ENCODE measurements at places on chromosomes 3 and 15.

GRCh38 chr3:83248454-83248853, 1487.0 kb upstream of the GBE1 start:
- no peak for DNase-seq

DNA sequence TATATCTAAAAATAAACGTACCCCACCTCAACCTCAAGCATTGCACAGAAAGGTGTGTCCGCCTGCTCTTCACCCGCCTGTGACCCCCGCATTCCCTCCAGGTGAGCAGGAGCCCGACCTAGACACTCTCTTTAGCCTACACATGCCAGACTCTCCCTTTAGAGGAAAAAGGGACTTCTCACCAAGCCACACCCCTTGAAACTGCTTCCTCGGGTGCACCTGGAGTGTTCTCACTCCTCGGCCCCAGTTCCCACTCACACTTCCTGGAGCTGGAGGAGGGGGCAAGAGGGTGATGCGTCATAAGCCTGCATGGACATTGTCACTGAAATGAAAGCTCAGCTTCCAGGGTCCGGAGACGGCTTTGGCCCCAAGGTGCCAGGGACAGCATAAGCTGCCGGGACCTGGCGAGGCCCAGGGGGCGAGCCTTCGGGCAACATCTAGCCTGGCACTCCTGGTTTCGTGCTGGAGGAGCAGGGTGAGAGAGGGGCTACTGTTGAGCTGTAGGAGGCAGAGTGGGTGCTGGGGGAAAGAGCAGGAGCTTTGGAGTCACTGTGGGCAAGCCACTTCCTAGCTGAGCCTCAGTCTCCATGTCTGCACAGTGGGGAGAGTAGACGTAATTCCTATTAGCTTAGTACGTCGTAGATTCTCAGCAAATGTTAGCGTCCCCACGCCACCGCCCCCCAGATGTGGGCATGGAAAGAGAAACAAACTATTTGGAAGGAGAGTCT, 9.8 kb upstream of the MUC4 start:
- no peak for DNase-seq

DNA sequence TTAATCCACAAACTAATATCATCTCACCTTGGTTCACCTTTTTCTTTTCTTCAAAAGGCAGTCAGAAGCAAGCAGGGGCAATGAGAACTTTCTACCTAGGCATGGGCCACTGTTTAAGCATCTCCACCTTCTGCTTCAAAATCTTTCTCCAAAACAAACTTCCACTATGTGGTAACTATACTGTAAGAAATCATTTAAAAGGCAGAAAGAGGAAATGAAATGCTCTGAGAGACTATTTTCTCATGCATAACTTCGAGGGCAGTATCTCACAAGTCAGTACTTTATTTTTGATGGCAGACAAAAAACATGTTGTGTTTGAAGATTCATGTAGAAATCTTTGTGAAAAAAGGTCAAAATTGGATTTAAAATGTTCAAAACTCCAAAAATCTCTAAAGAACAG, 419.7 kb downstream of the ZBTB20 start:
- no peak for DNase-seq

- peak; percentile 81 for DNase-seq
These were observed 10.0 kb downstream of the CMTM7 start for GRCh38 chr3:32401556-32402081.

DNA sequence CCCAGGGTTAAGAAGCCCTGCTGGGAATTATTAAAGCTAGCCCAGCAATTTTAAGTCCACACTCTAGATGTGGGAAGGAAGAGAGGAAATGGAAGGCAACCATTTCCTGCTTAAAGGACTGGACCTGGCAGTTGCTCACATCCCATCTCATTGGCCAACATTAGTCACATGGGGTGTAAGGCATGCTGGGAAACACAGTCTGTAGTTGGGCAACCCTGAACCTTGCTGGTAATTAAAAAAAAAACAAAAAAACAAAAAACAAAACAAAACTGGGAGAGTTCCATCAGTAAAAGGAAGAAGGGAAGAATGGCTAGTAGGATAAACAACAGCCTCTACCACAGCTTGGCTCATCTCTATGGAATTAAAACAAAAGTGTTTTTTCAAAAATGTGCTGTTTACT, 136.0 kb downstream of the VGLL4 start:
- no peak for DNase-seq

GRCh38 chr3:36786921-36787890, 22.9 kb upstream of the DCLK3 start:
- no peak for DNase-seq

DNA sequence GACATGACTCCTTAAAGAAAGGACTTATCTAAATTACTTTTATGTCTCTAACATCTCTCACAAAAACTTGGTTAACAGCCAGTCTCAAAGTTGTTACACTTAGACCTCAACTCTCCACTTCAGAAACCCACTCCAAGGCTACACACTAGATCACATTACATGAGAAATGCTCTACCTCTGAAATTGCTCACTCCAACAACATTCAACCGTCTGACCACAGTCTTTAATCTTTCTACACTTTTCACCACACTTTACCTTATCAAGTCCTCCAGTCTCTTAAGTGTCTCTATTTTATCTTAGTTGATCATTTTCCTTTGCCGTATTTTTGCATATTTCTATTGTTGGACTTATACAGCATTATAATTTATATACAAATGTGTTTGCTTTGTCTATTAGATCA, 5.8 kb downstream of the SLC12A6 start:
- peak; percentile 19 for DNase-seq

- DNase-seq, result no peak
These were observed 272.0 kb downstream of the RORA start for GRCh38 chr15:60957111-60957510.

GRCh38 chr15:63499175-63499549, 5.2 kb upstream of the USP3 start:
- no peak for DNase-seq

- DNase-seq, result no peak
These were observed 97.3 kb downstream of the EPHB1 start for GRCh38 chr3:134892326-134892725.

DNA sequence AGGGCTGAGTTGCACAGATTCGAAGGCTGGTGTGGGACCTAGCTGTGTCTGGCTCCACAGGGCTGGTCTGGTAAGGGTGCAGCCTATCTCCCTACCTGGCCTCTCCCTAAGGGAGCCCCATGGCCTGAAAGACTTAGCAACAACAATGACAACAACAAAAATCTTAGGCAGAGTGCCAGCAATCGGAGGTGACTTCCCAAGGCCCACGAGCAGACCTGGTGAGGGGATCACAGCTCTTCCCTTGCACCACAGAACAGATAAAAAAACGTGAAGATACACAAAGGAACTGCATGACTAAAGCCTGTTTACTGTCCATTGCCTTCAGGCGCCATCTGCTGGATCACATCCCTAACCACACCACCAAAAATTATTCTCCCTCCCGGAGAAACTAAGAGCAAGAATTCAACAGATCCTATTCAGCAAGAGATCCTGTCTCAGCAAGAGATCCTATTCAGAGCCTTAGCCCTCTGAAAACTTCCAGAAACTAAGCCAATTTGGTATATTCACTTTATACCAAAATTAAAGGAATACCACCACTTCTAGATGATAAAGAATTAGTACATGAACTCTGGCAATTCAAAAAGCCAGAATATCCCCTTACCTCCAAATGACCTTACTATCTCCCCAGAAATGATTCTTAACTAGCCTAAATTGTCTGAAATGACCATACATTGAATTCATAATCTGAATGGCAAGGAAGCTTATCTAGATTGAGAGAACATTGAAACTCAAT, 24.1 kb upstream of the OR5K4 start:
- peak; percentile 43 for DNase-seq

DNA sequence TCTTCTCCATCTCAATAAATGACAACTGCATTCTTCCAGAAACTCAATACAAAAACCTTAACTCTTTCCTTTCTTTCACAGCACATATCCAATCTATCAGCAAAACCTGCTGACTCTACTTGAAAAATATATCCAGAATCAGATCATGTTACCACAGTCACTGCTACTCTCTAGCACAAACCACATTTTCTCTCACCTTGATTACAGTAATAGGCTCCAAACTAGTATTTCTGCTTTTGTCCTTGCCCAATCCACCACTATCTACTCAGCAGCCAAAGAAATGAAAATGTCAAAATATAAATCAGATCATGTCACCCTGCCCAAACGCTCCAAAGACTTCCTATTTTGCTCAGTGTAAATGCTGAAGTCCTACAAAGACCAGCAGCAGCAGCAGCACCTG, 15.2 kb downstream of the TMCC1 start:
- DNase-seq, result no peak

GRCh38 chr3:154690413-154690812, 260.4 kb upstream of the GPR149 start:
- no peak for DNase-seq

DNA sequence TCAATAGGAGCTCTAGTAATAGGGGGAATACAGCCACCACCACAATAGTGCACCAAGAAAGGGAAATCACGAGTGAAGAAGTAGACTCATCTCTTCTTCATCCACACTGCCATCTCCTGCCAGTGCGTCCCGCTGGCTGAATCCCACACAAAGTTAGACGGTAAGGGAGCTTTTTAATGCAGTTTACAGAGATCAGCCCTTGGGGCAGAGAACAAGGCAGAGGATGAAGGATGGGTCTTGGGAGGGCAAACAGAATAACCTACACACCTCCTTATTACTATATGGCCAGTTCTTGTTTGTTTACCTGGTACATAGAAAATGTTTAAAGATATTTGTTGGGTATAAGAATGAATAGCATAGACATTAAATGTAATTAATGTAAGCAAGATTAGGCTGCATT, 11.0 kb upstream of the DPH6 start:
- DNase-seq, result no peak

- peak; percentile 22 for DNase-seq
These were observed 133.7 kb upstream of the BCL6 start for GRCh38 chr3:187878772-187879518.

- no peak for DNase-seq
These were observed 69.3 kb downstream of the CHST2 start for GRCh38 chr3:143188881-143189280.

DNA sequence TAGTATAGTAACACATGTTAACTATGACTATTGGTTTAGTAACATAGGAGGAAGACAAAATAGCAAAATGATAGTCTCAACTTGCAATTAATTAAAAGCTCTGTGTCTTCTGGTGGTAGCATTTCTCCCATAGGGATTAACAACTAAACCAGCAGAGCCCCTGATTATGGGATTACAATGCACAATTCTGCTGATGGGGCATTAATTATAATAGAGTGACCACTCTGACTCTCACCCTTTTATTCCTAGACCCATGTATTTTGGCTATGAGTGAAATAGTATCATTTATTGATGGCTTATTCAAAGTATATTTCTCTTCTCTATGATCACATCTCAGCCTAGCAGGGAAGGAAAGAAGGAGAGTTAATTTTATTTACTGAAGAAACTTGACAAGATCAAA, 17.5 kb upstream of the GOLGA8B start:
- DNase-seq, result no peak

DNA sequence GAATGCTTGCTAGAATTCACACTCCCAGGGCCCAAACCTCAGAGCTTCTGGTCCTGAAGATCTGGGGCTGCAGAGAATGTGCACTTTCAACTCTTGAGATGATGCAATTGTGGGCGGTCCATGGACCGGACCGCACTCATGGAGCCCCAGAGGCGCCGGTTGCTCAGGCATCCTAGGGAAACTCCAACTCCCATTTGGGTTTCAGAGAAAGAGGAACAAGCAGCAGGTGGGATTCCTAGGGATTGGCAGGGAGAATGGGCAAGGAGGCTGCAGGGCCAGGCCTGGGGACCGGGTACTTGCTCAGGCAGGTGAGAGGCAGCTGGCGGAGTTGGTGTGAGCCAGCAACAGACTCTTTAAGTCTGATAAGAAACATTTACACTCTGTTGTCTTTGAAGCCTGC, 3.5 kb downstream of the NOX5 start:
- DNase-seq, result no peak

GRCh38 chr15:48426941-48427340, 95.7 kb downstream of the DUT start:
- DNase-seq, result no peak

DNA sequence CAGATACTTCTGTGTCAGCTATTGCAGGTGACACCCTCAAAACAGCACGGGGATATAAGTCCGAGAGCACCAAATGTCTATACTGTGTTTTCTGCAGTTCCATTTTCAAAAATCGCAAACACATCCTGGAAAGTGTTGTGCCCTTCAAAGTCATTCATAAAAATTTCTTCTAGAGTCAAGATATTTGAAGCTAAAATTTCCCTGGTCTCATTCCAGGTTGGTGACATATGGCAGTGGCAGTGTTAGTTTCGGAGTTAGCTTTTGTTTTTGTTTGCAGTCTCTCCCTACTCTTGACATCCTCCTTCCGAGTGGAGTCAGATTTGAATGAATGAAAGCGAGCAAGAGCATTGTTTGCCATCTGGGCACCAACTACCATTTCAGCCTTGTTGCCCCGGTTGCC, 3.2 kb upstream of the FSIP1 start:
- no peak for DNase-seq

DNA sequence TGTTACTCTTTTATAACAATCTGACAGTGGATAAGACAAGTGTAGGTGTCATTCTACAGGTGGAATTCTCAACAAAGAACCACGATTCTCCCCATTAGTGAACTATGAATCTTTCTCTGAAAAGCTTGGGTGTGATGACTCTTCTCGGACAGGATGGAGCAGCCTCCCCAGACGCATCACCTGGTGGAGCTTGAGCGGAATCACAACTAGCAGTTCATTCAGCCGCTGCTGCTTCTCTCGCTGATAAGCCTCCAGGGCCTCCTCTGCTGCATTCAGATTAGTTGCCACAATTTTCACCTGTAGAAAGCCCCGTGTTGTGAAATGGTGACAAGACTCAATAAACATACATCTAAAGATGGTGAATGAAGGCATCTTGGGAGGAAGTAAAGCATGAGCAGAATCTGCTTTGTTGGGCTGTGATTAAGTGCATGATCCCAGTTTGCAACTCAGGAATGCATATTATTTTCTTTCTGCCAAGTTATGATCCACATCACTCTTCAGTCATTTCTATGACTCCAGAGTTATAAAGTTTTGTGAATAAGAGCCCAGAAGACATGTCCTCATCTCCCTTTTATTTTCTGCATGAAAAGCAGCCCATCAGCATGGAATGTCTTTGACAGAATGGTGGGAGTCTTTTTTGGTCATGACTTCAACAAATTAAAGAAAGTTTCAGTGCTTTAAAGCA, 93.6 kb downstream of the BOC start:
- DNase-seq, result no peak

DNA sequence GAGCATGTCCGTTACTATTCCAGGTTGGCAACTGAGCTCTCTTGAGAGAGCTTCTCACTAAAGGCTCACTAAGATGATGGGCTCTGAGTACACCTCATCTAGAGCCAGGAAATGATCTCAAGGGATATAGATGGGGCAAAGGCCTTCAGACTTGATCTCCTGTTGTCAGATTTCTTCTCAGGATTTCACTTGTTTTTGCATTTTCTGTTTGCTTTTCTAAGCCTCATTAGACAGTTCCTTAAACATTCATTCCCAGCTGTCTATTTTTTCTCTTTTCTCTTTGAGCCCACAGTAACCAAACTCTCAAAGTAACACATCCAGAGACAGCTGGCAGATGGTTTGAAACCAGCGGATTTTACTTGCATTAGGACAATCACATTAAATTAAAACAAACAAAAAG, 28.4 kb upstream of the ARL8B start:
- DNase-seq, result peak; percentile 13

GRCh38 chr15:98794211-98794610, 145.9 kb downstream of the IGF1R start:
- DNase-seq, result no peak

- no peak for DNase-seq
These were observed at the start of gene ABCF3 for GRCh38 chr3:184186184-184186901. Gene ABCF3 (plus strand): TSS chr3:184186199. CDS start chr3:184186208, 9 bp downstream.

GRCh38 chr3:61199843-61200242, 51.4 kb downstream of the FHIT start:
- DNase-seq, result no peak

Measured in astrocyte of the spinal cord (primary cell).